Upper lobe of left lung (tissue), 6 donors: ENCODE measurements at places on chromosomes 7 and 10.

GRCh38 chr10:67976292-67977245, 92.1 kb downstream of the SIRT1 start:
- DNase-seq, result peak; percentile 50

DNA sequence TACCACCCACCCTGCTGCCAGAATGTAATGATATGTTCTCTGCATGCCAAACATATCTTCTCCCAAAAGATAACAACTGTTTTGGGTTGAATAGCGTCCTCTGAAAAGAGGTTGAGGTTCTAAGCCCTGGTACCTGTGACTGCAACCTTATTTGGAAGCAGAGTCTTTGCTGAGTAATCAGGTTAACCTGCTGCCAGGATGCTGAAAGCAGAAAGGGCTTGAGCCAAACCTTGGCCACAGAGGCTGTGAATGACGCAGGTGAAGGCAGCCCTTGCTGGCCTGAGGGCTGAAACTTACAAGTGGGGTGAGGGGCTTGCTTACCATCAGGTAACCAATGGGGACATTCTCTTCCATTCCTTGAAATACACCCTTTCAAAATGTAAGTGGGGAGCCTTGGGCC, 151.8 kb upstream of the RHEB start:
- no peak for DNase-seq

DNA sequence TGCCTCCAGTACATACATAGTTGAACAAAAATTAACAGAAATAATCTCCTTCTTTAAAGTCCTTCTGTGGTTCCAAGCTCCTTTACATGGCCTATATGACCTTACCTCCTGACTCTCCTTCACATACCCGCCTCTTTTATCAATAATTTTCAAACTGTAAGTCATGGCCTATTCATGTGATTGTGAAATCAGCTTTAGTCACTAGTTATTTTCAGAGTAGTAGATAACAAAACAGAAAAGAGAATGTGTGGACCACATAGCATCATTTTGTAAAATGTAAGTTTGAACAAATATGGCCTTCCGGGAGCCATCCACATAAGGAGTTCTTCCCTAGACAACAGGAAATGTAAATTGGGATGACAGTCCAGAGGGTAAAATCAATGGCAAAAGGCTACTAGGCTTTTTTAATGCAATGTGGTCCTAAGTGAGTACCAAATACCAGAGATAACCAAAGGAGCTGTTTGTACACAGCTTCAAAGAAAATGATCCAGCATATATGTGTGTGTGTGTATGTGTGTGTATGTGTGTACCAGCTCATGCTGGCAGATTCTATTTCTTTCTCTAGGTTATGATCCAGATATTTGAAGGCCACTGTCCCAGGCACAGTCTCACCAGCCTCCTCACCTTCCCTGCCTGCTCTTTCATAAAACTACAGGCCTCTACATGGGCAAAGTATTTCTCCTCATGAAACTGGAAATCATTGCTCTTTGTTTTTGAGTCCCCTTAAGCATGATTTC, 12.3 kb upstream of the FAM133B start:
- DNase-seq, result no peak

DNA sequence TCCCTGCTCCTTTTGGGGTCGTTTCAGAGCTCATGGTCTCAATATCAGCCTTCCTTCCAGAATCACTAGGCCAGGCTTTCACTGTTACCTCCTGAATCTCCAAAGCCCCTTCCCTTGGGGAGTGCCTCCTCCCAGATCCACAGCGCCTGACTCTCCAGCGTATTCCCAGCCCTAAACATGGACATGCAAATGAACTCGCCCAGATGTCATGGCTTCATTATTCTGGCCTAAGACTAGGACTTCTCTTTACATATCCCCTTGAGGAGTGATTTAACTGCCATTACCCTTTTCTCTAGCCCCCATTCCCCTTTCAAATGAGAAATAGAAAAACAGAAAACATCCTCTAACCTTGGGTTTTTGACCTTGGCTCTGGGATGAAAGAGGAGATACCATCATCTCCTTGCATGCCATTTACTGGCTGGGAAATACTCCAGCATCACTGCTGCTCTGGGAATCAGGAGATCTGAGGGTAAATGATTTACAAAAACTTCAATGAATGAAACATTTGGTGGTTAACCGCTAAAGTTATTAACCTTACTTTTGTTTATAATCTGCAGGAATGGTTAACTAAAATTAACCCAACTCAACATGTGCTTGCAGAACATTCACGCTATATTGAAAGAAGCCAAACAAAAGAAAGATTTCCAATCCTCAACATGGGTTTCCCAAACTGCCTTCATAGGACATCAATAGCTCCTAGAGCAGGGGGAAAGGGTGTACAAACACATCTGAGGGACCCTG, 37.0 kb downstream of the FAM171A1 start:
- DNase-seq, result no peak

- DNase-seq, result no peak
Observed at GRCh38 chr7:143279186-143280098, 5.3 kb upstream of the TMEM139 start.

GRCh38 chr10:33749067-33749735, 414.7 kb upstream of the NRP1 start:
- no peak for DNase-seq

DNA sequence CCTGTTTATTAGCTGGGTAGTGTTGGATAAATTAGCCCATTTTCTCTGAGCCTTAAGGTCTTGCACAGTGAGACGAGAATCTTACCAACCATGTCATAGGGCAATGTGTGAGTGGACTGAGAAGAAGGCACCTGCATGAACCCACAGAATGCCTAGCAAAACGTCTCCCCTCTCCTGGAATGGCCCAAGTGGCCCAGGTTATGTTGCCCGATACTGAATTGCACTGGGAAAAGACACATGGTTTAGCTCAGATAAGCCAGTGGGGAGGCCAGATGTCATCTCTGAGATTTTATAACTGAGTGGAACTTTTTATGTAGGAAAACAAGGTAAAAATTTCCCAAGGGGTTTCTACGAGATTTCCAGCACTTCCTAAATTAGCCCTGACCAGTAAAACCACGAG, 104.7 kb upstream of the IKZF1 start:
- no peak for DNase-seq

- DNase-seq, result no peak
Observed at GRCh38 chr7:80521809-80522208, 9.9 kb upstream of the GNAT3 start.

DNA sequence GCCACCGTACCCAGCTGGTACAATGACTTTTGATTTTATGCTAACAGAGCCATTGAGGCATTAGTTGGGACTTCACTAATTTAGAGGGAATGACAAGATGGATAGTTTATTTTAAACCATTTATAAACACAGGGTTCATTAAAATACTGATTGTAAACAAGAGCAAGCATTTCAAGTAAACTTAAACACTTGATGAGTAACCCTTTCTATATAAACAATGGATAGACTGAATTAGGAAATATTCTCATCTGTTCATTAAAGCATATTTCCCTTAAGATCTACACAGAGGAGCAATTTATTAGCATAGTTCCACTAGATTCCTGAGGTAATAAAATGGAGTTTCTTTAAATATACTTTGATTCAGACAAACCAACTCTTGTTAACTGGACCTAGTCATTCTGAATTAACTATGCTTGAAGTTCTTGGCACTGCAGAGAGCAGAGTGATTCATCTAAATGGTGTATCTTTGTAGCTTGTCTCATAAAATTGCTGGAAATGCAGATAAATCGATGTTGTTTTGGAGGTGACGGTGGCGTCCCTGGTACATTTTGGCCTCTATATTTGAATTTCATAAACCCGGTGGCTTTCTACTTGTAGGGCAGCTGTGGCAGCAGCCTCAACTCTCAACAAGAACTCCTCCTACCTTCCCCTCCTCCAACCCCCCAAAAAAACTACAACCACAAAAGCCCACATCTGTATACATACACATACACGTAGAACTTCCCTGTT, 15.4 kb upstream of the VDAC2 start:
- DNase-seq, result no peak

DNA sequence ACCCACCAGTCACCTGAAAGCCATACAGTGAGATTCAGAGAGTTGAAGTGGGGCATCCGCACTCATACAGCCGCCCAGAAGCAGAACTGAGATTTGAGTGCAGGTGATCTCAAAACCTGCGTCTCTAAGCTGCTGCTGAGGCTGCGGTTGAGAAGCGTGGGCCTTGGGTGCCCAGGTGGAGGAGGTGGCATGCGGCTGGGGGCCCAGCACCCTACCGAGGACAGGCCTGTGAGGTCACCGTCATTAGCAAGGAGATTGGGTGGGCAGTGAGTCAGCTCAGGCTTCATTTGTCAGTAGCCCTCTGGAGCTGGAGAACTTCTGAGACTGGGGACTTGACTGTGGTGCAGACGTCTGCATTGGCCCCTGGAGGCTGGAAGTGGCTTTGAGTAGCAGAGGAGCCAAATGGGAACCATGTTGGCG, 29.8 kb downstream of the ZMIZ1 start:
- DNase-seq, result no peak

- no peak for DNase-seq
Observed at GRCh38 chr7:140242057-140243031, 65.6 kb upstream of the KDM7A start.

- DNase-seq, result no peak
Observed at GRCh38 chr7:155222573-155222972, 75.1 kb upstream of the INSIG1 start.

GRCh38 chr10:76202777-76203176, 771.4 kb downstream of the LRMDA start:
- DNase-seq, result no peak

GRCh38 chr10:79407811-79408795, 37.3 kb downstream of the ZCCHC24 start:
- DNase-seq, result no peak

GRCh38 chr7:100157334-100158228, 942 bp downstream of the TRAPPC14 start:
- DNase-seq, result no peak

GRCh38 chr10:6700066-6700465, 120.0 kb upstream of the PRKCQ start:
- DNase-seq, result no peak

DNA sequence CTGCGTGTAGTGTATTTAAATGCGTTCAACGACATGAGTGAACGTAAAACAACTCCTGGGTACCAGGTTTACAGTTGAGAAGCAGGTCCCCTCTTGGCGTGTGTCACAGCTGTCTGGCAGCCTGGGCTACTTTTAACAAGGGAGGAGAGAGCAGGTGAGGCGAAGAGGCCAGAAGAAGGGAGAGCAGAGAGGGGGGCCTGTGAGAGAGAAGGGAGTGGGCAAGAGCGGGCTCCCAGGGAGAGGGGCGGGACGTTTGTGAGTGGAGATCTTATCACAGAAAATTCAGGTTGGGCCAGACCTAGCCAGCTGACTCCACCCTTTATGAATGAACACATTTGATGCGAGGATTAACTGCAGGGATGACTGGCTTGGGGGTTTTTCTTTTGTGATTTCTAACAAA, 154.0 kb downstream of the CAMK1D start:
- DNase-seq, result no peak

DNA sequence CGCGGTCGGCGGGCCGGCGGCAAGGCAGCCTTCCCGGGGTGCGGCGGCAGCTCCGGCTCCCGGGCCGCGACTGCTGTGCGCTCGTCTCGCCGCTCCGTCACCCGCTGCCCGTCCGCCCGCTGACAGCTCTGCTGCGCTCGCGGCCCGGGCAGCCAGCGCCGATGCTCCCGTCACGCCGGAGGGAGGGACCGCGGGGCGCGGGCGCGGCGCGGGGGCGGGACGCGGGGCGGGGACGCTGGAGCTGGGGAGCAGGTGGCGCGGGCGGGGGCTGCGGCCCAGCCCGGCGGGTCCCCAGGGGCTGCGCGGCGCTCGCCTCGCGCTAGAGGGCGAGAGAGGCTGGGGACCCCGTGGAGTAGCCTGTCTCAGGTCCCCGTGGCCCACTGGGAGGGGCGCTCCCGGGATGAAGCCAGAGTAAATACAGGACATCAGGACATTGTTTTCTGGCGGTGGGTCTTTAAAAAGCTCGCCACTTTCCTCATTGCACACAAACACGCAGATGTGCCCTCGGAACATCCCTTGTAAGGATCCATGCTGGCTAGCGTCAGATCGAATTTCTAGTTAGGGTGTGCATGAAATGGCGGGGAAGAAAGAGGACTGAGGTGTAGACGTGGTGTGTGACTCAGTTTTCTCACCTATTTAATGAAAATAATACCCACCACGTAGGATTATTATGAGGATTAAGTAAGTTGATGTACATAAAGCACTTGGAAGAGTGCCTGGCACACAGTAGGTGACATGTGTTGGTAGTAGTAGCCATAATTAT, at the start of gene ELAPOR2:
Gene ELAPOR2 (minus strand): TSS at position 130 of the 763 bp plus-strand sequence. CDS start 141 bp downstream, outside the sequence.
- DNase-seq, result peak; percentile 97

DNA sequence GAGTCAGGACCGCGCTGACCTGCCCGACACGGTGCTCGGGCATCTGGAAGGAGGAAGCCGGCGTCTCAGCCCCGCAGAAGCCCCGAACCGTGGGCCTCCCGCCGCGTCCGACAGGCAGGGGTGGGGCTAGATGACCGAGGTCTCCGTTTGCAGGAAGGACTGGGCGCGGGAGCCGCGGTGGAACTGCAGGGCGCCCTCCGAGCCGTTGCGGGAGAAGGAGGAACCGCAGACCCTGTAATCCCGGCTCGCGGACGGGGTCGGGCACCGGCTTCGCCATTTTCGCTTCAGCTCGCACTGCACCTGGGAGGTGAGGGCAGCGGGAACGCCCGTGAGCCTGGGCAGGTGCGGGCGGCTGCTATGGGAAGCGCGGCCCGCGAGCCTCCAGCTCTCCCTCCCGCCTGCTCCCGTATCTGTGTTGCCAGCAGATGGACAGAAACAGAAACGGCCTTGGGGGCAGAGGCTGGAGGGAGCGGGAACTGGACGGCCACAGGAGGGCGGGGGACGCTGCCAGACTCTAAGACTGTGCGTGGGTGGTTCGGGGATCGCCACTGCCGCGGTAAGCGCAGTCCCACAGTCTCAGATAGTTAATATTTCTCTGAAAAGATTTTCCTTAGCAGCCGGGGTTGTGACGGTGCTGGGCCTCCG, 114.1 kb downstream of the VIPR2 start:
- DNase-seq, result peak; percentile 91

GRCh38 chr10:96684826-96685225, 35.5 kb downstream of the PIK3AP1 start:
- DNase-seq, result no peak
